ENCODE measurements at places on chromosomes 6 and 20. TPM values are rescaled to one million over a fixed set of nuclear protein-coding genes. Genes with fewer than 3 reads are reported as not detected.

GRCh38 chr20:1190847-1191246, 6.1 kb upstream of the TMEM74B start:
- DNase-seq: no peak

SRMS gene
- polyA plus RNA-seq: not detected

DNA sequence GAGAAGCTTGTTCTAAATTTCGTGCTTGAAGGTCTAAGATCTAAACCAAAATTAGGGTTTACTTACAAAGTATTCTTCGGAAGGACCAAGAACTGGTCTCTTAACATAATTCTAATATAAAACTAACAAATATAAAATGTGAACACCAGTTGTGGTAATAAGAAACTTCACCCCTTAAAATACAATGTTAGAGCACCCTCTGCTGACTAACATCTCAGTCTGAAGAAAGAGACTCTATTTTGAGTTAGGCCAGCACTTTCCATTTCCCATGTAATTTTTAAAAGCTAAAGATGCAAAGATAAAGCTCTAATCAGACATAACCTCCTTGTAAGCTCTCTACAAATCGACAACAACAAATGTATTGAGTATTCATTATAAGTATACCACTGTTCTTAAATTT, 24.6 kb downstream of the ATG5 start:
- DNase-seq: no peak

- DNase-seq: no peak
Observed at GRCh38 chr6:89267918-89268317, 47.2 kb downstream of the GABRR2 start.

KIF25 gene
- polyA plus RNA-seq: not detected

- DNase-seq: no peak
Observed at GRCh38 chr6:21371676-21372171, 221.8 kb upstream of the SOX4 start.
